ENCODE measurements at places on chromosomes 6 and 20.

DNA sequence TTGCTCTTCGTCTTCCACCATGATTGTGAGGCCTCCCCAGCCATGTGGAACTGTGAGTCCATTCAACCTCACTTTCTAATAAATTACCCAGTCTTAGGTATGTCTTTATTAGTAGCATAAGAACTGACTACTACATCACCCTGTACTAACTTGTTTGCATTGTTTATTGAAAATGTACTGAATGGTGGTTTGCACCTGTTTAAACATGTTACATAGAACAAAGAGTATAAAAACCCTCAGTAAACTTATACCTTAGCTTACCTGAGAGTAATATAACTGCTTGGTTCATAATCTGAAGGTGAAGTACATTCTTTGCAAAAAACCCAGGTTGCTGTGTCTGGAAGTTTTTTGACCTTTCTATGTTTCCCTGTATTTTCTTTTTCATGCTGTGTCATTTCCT, 777.8 kb downstream of the TBC1D32 start:
- peak; percentile 61 for DNase-seq

DNA sequence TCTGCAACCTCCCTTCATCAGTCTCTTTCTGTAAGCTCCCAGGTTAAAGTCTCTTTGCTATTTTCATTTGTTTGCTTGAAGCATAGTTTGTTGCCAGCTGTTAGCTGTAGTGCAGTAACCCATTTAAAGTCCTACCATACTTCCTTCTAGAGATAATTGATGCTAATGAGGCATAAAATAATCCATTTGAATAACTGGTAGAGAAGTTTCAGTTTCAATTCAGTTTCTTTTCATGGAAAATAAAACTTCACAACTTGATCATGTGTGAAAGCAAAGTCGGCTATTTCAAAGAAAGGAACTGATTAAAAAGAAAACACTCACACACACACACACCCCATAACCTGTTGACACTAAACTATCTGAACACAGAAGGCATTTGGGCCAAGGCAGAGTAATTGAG, 68.5 kb upstream of the TENT5A start:
- peak; percentile 57 for DNase-seq

DNA sequence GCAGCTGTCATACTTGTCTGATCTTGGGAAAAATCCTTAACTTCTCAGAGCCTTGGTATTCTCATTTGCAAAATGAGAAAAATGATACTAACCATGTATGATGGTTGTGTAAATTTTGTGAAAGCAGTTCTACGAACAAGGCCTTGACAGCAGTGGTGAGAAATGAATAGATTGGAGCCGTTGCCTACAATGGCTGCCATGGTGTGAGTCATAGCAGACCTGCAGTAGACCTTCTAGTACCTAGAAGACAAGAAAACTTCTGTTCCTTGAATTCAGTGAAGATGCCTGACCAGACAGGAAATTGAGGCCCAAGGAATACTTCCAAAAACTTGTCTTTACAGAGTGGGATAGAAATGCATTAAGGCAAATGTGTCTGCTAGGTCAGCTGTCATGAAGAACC, 338.9 kb downstream of the QKI start:
- DNase-seq: no peak

DNA sequence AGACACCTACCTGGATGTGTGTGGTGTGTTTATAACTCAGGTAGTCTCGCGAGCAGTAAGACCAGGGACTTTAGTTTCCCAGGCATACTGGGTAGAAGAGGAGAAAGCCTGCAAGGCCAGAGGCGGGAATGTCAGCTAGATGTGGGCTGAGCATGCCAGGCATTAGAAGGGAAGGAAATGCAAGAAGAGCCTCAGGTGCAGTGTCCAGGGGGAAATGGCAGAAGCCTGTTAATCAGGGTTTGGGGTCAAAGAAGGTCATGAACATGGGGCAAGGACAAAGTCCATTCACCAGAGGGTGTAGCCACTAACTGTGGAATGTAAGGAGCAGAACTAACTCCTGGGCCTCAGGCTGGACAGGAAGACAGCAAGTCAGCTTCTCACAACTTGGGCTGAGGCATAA, 305.0 kb downstream of the SMOC2 start:
- no peak for DNase-seq
